ENCODE measurements at places on chromosomes 7 and 10. TPM values are rescaled to one million over a fixed set of nuclear protein-coding genes. Genes with fewer than 3 reads are reported as not detected.

Gene NXPH1
- total RNA-seq = not detected

DNA sequence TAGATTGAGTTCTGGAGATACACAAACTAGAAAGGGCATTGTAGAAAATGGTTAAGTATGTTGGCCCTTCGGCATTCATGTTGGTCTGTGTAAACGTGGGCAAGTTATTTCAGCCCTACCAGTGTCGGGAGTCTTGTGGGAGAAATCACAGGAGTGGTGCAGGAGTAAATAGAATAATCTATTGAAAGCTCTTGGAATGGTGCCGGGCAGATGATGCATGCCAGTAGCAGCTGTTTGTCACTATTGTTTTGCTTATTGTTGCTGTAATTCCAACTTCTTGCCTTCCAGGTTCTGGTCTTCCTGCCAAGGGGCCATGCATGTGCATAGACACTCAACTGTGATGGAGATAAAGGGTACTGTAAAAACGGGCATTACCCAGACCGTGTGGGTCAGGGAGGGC, 259.4 kb downstream of the CAMK1D start:
- no peak overlapping the region for H3K27ac ChIP-seq
- no peaks in the 10 kb centered on the region for H3K27me3 ChIP-seq
- peaks cover 8% of the 10 kb centered on the region for H3K4me1 ChIP-seq
- no peak overlapping the region for H3K4me3 ChIP-seq

Gene GRID1
- not detected for total RNA-seq

DNA sequence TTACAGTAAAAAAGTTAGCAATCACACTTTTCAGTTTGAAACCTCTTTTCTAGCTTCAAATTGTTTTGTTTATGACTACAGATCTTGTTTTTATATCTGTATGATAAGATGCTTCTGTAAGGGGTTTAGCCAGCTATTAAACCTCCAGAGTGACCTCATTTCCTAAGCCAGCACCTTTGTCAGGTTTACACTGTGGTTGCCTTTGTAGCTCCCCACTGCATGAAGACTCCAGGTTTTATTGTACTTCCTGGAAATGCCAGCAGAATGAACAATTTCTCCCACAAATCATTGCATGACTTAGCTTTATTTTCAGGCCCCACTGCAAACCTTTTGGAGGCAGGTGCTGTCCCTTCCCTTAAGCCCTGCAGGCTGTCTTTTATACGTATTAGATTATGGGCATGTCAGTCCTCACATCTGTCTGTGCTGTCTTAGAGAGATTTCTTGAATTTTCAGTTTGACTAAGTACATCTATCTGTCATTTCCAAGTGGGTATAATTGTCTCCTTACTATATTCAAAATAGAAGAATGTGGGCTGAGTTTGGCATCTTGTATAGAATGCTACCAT, 8.2 kb upstream of the AGR3 start:
- no peak for DNase-seq
- no peak overlapping the region for H3K4me3 ChIP-seq
- H3K36me3 ChIP-seq = no peaks in the 10 kb centered on the region
- no peaks in the 10 kb centered on the region for H3K4me1 ChIP-seq
- H3K27ac ChIP-seq = no peak overlapping the region

Gene ABHD11
- 14.2 TPM for total RNA-seq

Gene FAM25G
- total RNA-seq = not detected

DNA sequence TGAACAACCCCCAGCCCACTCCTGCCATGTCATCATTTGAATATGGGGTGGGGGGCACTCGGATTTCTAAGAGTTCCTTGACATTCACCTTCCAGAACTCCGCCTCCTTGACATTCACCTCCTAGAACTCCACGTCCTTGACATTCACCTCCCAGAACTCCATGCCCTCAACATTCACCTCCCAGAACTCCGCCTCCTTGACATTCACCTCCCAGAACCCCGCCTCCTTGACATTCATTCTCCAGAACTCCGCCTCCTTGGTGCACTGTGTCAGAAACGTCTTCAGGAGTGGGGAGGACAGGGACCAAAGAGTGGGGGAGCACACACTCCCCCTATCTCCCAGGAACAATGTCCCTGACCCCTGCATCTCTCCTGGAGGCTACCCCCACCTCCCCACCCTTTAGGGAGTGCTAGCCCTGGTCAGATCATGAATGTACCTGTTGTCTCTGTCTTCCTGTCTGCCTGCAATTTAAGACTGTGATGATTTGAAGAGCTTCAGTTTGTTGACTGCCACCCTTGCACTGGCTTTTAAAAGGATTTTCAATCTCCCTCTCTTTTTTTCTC, 110.1 kb downstream of the NPTX2 start:
- no peak overlapping the region for H3K4me3 ChIP-seq
- no peaks in the 10 kb centered on the region for H3K4me1 ChIP-seq
- H3K27ac ChIP-seq = no peak overlapping the region
- no peak for DNase-seq
- no peaks in the 10 kb centered on the region for H3K36me3 ChIP-seq

Gene OR13A1
- total RNA-seq = not detected

Gene GPR37
- 9.2 TPM for total RNA-seq

- H3K4me3 ChIP-seq = no peak overlapping the region
- DNase-seq = no peak
- no peaks in the 10 kb centered on the region for H3K4me1 ChIP-seq
- no peak overlapping the region for H3K27ac ChIP-seq
- H3K27me3 ChIP-seq = no peaks in the 10 kb centered on the region
- H3K36me3 ChIP-seq = no peaks in the 10 kb centered on the region
Measured at GRCh38 chr7:8278183-8278582, 16.2 kb upstream of the ICA1 start.

- no peak overlapping the region for H3K27ac ChIP-seq
- H3K4me1 ChIP-seq = no peaks in the 10 kb centered on the region
- no peaks in the 10 kb centered on the region for H3K27me3 ChIP-seq
Measured at GRCh38 chr10:129765664-129766550, 198.2 kb downstream of the EBF3 start.

Gene CFTR
- total RNA-seq = under 0.01 TPM

DNA sequence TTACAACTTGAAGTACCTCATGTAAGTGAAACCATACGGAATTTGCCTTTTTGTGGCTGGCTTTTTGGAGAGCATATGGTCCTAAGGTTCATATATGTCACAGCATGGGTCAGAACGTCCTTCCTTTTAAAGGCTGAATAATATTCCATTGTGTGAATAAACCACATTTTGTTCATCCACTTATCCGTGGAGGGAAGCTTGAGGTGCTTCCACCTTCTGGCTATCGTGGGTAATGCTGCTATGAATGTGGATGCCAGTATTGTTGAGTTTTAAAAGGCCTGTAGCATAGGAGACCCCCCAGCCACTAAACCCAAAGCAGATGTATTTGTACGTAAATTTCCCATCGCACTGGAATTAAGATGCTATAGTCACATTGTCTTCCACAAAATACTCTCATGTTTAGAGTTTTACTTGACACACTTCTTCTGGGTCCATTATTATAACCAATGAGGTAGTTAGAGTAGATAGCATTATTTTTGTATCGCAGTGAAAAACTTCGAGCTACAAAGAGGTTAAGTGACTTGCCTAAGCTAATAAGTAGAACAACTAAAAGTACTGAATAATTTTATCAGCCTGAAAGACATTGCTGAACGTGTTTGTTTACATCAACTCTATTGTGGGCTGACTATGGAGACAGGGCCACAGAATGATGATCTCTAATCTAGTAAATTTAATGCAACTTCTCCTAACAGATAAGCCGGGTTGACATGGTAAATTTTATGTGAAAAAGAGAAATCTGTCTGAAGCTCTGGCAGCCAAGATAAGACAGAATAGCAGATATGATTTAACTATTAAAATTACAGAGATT, 183.0 kb upstream of the CTBP2 start:
- no peak overlapping the region for H3K4me3 ChIP-seq
- peak; percentile 36 for DNase-seq
- peaks cover 2% of the 10 kb centered on the region for H3K27me3 ChIP-seq
- no peaks in the 10 kb centered on the region for H3K36me3 ChIP-seq
- peaks cover 3% of the 10 kb centered on the region for H3K4me1 ChIP-seq

GRCh38 chr10:61752111-61753011, 89.6 kb downstream of the CABCOCO1 start:
- H3K36me3 ChIP-seq = no peaks in the 10 kb centered on the region
- peak; percentile 51 for DNase-seq
- no peaks in the 10 kb centered on the region for H3K27me3 ChIP-seq

GRCh38 chr7:93622036-93623033, 47.8 kb upstream of the CALCR start:
- H3K4me1 ChIP-seq = no peaks in the 10 kb centered on the region
- H3K36me3 ChIP-seq = no peaks in the 10 kb centered on the region
- no peaks in the 10 kb centered on the region for H3K27me3 ChIP-seq
- no peak overlapping the region for H3K27ac ChIP-seq
- DNase-seq = peak; percentile 8

- peaks cover 2% of the 10 kb centered on the region for H3K36me3 ChIP-seq
- H3K4me1 ChIP-seq = peaks cover 8% of the 10 kb centered on the region
- no peak overlapping the region for H3K4me3 ChIP-seq
Measured at GRCh38 chr10:58743466-58744115, 230.9 kb downstream of the BICC1 start.

All from IMR-90 (cell line).